ENCODE measurements at places on chromosomes 7 and 10.

DNA sequence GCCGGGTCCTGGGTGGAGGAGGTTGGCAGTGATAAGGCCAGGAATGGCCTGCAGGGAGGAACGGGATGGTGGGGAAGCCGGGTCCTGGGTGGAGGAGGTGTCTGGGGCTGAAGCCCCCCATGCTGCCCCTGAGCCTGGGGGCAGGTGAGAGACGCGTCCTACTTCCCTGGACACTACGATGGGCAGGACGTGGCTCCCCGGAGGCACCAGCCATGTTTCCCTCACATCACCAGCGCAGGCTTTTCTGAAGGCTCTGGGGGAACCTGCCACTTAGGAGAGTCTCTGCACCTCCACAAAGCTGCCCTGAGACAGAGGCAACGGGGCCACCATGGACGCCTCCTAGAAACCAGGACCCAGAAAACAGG lies 324.8 kb downstream of the DNAJB6 start:
- no peak for DNase-seq

GRCh38 chr7:158726277-158726807 lies 21.7 kb upstream of the NCAPG2 start:
- no peak for DNase-seq

DNA sequence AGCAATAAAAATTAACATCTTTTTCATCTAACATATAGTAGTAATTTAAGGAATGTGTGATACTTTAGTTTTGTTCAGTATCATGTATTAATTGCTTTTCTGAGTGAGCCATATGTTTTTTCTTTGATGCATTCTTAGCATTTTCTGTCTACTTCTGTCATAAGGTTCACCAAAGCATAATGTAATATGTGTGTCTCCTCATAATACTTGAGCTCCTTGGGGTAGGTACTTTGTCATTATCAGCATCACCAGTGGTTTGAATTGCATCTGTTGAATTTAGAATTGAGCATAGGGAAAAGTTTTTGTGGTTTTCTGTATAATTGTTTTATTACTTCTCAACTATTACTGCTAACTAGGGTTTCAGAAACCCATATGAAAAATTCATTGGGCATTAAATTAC lies 26.5 kb downstream of the VPS50 start:
- no peak for DNase-seq

DNA sequence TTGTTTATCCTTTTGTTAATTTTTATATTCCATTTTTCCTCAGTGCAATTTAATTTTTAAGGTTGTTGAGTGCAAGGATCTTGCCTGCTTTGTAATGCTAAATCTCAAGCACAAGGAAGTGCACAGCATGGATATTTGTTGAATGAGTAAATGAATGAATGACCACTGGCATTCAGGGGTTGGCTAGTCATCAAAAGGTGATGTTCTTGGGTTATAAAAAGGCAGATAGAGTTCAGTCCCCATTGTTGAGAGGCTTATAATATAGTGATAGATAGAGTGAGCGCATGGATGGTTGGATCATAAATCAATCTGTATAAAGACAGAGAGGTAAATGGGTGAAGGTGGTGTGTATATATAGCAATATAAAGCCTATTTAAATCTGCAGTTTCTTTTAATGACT lies 193.2 kb upstream of the KLF6 start:
- DNase-seq = no peak

- no peak for DNase-seq
These were observed 17.6 kb downstream of the PTN start for GRCh38 chr7:137325927-137326326.

DNA sequence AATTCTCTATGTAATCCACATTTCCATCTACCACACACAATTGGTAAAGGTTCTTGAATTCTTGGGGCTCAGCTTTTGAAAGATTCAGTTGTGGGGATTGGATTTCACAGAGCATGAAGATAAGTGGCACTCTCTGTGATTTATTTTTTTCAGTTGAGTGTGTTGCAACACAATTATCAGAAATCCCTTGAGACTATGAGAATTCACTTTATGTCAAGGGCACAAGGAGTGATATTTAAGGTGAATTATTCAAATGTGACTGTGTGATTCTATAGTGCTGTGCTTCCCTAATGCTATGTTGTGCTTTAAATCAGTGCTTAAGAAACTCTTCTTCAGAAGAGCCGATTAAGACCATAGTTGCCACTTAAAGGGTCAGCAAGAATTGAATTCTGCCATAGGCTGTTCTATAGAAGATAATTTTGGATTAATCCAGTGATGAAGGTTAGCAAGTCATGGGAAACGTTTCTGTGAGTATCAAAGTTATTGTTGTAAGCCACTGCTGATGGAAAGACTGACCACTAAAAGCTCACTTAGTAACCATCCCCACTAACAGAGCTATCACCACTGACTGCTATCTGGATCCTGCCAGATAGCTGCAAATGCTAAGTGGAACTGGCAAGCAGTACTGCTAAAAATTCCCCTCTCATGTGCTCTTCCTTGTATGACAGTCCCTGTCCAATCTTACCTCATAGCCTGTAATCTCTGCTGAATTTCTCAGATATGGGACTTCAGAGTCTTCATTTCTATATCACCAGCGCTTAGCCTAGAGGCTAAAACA lies 134.0 kb upstream of the SEMA3D start:
- DNase-seq = no peak

DNA sequence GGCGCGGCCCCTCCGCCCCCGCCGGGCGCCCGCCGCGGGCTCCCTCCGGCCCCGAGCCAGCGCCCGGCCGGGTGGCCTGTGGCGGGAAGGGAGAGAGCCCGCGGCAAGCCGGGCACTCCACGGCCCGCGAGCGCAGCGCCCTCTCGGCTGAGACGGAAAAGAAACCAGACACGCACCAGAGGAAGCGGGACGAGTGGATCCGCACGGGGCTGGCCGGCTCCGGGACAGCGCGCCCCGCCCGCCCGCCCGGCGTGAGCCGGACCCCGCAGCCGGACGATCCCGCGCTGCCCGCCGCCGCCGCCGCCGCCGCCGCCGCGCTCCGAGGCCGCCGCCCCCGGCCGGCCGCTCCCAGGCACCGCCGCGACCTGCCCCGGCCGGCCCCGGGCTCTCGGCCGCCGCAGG lies 300 bp downstream of the ARHGAP21 start:
- peak; percentile 9 for DNase-seq

DNA sequence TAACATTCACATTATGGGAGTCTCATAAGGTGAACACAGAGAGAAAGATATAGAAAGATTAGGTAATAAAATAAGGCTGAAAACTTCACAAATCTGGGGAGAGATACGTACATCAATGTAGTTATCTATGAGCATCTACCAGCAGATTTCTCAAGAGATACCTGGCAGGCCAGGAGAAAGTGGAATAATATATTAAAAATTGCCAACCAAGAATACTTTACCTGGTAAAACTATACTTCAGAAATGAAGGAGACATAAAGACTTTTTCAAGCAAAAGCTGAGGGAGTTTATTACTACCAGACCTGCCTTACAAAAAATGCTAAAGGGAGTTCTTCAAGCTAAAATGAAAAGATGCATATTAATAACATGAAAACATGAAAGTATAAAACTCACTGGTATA lies 78.8 kb upstream of the COMTD1 start:
- no peak for DNase-seq

DNA sequence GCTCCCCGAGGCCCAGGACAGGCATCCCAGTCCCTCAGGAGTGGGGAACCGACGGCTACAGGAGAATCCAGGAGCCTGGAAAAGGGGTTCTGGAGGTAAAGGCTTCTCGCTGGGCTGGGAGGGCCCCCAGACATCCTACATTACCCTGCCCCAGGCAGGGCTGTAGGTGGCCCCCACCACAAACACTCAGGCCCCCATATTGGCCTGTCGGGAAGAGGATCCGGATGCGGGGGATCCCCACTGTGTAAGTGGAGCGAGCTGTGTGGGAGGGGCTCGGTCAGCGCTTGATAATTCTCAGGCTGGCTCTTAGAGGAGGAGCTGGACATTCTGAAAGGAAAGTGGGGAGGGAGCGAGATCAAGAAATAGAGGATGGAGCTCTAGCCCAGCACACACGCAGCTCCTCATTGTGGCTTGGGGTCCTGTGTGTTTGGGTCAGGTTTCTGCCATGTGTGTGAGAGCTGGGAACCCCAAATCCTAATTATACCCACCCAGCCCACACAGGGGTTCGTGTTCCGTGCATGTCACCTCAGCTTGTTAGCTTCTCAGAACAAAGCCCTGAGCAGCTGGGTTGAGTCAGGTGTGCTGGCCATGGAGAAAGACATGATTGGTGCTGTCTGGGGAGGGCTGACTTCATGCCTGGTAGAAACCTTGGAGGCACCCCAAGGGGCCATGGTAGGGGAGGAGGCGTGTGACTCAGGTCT lies 49.4 kb downstream of the ZNF467 start:
- no peak for DNase-seq

DNA sequence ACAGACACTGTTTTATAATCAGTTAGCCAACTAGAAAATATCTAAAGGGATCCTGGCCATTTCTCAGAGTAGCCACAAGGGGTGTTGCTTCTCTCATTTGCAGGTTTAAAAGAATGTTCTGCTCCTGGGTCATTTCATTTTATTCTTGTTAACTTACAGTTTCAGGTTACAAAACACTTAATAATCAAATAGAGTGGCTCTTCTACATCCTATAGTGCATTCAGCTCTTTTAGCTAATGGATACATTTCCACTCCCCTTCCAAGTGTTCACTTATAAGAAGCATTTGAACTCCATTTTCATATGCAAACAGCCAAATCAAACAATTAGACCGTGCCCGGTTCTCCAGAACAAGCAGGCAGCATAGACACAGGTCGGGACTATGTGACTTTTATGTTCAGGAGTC lies 117.5 kb downstream of the TRIL start:
- DNase-seq = no peak

DNA sequence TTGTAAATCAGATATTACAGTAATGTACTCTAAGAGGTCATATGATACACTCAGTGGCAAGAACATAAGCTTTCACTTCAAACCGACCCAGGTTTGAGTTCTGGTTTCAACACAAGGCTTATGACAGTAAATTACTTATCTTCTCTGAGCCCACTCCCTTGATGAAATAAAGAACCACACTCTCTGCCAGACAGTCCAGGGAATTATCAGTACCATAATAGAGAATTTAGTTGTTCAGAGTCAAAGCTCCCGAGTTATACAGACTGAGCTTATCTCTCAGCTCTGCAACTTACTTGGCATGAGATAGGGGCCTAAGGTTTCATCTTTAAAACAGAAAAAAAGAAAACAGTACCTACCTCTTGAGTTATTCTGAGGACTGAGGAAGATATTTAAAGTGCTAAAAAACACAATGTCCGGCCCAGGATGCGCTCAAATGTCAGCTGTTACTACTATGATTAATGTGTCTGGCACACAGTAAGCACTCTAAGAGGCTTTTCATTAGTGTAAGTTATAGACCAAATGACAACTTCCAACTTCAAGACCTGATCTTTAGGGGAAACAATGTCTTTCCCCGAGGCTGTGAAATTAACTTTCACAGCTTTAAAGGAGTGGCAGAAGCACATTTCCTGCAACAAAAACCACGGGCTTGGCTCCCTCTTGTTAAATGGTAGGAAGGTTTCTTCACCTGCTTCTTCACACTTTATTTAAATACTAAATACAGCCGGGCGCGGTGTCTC lies 38.1 kb downstream of the UBE2H start:
- DNase-seq = no peak
